C1 segment of cervical spinal cord (tissue), 14 donors: ENCODE measurements at places on chromosomes 6 and 20.

DNA sequence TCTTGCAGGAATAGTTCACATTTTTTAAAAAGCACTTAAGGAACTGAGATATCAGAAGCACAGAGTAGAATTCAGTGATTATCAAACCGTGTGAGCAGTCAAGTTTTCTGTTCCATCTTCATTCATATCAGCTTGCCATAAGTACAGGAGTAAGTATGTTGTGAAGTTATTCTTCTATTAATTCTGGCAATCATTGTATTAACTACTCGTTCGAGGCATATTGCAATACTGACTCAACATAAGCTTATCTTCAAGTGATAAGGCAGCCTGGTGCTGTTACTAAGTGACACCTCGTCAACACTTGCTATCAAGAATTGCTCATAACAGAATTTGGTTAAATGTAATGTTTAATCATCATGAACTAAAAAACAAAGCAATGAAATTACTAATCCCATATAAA lies 75.7 kb upstream of the SNX9 start:
- DNase-seq = no peak

DNA sequence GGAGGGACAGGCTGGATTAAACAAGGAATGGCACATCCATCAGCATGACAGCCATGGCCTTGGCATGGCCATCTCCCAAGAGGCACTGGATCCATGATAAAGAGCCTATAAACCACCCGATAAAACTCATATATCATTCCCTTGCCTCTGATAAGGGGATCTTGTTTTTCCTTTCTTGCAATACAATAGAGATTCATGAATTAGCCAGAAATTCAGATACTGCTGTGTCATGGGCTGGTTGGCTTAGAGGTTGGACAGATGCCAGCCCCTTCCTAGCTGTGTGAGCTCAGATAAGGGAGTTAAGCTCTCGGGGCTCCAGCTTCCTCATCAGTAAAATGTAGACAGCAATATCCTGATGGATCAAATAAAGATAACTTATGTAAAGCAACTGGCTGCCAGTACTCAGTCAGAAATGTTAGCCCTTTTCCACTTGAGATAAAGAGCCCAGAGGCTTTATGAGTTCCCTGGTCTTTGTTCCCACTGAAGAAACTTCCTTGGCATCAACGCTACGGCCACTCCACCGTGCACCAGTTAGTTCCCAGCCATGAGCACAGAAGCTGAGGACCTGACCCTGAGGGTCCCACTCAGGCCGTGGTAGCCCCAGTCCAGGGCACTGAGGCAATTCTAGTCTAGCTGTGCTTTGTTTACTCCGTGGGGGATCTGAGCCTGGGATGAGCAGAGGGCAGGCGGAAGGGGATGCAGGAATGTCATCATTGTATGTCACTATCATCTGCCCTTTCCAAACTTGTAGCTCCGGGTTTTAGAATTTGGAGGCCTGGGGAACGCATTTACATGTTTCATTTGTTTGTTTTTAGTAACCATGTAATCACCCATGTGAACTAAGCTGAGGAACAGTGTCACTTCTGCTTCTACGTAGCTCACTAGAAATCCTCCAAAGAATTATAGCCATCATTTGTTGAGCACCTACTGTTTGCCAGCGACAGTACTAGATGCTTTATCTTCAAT lies 67.2 kb upstream of the TBC1D7 start:
- peak; percentile 65 for DNase-seq

DNA sequence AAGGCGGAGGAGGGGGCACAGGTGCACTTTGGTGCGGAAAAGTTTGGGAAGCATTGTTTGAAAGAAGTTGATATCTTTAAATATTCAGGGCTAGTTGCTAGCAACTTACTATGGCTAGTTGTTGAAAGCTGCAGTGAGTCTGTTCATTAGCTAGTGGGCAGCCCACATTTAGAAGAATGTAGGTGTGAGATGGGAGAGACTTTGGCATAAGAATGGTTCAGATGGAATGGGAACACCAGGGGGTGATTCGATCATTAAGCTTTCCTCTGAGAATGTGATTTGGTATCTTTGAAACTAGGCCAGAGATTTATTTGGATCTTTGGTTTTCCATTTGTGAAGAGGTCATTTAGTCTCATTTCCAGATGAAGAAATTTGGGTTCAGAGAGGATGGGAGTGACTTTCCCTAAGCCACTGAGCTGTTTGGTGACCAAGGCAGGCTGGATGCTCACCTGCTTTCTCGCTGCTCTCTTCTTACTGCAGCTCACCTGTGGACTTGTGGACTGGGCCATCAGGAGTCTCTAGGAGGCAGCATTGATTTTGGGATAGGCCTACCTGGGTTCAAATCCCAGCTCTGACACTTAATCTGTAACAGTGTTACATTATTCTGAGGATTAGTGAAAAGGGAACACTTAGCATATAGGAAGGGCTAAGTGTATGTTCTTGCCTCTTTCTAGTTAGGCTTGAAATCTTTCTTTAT lies 62.9 kb downstream of the CARMIL1 start:
- no peak for DNase-seq

DNA sequence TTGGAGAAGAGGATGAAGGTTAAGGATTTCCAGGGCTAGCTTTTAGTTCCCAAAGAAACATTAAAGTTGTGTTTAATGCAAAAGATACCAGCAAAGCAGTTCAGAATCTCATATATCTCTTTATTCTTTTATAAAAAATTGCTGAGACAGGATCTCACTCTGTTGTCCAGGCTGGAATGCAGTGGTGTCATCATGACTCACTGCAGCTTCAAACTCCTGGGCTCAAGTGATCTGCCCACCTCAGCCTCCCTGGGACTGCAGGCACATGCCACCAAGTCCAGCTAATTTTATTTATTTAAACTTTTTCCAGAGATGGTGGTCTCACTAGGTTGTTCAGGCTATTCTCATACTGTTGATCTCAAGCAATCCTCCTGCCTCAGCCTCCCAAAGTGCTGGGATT lies 41.1 kb upstream of the CAP2 start:
- no peak for DNase-seq

GRCh38 chr6:134080171-134080795 lies 27.9 kb upstream of the SLC2A12 start:
- DNase-seq = no peak

DNA sequence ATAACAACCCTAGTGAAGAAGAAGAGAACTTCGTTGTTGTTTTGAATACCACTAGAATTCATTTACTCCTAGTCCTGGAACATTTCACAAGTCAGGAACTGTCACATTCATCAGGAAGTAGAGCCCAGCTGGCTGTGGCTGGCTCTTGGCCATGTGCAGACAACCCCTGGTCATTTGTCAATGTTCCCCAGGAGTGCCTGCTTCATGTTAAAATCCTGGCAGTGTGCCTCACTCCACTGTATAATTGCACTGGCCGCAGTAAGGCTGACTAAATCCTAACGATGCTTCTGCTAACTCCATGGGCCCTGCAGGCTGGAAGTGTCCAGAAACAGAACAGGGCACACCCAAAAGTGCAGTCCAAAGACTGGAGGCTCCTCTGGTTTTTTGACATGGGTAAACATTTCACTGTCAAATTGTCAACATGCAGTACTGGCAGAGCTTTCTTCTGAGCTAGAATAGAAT lies 41.5 kb upstream of the ADGRF1 start:
- DNase-seq = peak; percentile 13

DNA sequence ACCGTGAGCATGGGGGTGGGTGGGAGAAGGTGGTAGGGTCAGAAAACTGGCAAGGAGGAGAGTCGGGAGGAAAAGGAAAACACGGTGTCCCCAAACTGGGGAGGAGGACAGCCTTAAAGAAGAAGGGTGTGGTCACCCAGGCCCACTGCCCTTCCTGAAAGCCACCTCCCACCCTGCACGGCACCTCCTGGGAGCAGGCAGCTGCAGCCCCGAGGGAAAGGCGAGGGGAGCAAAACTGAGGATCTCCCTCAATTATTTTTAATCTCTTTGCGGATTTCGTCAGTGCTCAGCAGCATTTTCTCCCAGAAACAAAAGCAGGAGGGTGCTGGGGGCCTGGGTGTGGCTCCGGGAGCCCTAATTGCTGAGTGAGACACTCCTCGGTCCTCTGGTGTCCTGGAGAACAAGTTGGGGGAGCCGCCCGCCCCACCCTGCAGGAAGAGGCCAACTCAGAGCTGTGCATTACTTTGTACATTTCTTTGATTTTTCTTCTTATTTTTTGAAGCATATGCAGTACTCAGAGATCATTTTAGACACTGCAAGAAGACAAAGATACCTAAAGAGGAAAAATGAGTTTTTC lies 56.4 kb downstream of the RIOK1 start:
- DNase-seq = no peak

GRCh38 chr6:108565091-108565766 lies 4.5 kb downstream of the FOXO3 start:
- DNase-seq = no peak

GRCh38 chr20:62288535-62289105 lies 14.2 kb upstream of the ADRM1 start:
- DNase-seq = no peak

GRCh38 chr6:36610041-36610955 lies 16.1 kb downstream of the SRSF3 start:
- DNase-seq = no peak

GRCh38 chr20:496126-496696 lies 33.9 kb upstream of the TBC1D20 start:
- DNase-seq = no peak

GRCh38 chr6:47674673-47675072 lies 23.7 kb upstream of the ADGRF4 start:
- no peak for DNase-seq

GRCh38 chr6:6599468-6599873 lies 11.0 kb downstream of the LY86 start:
- peak; percentile 32 for DNase-seq

DNA sequence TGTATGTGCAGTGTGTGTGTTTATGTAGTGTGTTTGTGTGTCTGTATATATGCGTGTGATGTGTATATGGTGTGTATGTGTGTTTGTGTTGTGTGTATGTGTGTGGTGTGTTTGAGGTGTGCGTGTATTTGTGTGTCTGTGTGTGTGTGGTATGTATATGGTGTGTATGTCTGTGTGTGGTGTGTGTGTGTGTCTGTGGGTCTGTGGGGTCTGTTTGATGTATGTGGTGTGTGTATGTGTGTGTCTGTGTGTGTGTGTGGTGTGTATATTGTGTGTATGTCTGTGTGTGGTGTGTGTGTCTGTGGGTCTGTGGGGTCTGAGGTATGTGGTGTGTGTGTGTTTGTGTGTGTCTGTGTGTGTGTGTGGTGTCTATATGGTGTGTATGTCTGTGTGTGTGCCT lies 10.8 kb upstream of the MYT1 start:
- DNase-seq = no peak

- DNase-seq = no peak
Measured at GRCh38 chr20:61320691-61321425, 68.8 kb downstream of the CDH4 start.

- no peak for DNase-seq
Measured at GRCh38 chr6:73455865-73456629, 4.0 kb upstream of the CGAS start.

DNA sequence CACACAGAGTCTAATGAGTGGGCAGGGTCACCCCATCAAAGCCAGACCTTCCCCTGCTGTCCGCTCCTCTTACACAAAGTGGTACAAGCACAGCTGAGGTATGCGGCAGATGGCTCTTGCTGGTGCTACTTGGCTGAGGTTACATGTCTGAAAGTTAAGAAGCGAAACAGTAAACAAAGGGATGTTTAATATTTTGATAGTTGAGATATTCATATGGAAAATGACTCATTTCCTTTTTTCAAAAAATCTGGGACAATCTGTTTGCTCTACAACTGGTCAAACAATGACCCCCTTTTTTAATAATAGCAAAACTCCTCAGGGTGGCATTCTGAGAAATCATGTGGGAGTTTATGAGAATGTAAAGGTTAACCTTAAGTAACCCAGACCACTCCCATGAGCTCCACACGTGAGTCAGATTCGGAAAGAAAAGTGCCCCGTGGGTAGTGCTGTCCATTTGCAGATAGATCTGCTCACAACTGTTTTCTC lies 245.3 kb downstream of the TBXT start:
- DNase-seq = no peak

- peak; percentile 85 for DNase-seq
Measured at GRCh38 chr6:122610690-122611455, 668 bp downstream of the PKIB start.

DNA sequence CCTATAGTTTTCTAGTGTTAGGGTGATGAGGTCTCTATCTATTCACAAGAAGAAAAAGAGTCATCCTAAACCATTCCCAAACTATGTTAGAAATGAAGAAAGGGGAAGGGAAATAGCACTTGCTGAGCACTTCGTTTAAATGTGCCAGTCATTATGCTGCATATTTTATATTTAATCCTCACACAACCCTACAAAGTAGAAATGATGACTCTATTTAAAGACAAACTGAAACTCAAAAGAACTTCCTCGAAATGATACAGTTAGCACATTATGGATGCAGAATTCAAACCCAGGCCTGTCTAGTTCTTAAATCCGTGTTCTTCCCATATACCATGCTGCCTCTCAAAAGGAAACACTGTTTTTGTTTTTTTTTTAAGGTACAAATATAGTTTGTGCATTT lies 174.6 kb downstream of the GMPR start:
- DNase-seq = no peak

DNA sequence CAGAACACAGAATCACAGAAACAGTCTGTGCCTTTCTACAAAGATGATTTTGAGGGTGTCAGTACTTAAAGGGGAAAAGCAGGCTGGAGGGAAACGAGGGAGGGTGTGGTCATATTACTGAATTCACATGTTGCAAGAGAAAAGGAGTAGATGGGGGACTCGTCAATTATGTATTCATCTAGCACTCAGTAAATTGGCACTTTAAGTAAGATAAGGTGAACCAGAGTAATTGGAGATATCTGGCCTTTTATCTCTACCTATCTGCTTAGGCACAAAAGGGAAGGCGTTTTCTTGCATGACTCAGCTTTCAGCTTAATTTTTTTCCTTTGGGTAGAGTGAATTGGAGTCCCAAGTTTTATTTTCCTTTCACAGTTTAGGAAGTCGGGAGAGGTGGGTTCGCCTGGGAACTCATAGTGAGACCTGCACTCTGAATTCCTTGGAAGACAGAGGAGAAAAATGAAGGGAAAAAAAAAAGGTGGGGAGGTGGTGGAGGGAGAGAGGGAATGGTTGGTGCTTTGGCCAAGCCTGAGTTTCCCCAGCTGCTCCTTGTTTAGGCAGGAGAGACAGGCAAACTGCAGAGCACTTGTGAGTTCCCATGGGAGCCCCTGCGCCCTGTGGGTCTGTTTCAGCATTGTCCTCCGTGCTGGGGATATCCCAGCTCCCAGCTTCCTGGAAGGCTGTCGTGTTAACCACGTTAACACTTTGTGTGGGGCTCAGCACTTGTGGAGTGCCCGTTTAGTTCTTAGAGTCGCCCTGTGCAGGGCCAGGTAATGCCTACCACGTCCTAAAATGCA lies 19.7 kb upstream of the GTSF1L start:
- DNase-seq = no peak

DNA sequence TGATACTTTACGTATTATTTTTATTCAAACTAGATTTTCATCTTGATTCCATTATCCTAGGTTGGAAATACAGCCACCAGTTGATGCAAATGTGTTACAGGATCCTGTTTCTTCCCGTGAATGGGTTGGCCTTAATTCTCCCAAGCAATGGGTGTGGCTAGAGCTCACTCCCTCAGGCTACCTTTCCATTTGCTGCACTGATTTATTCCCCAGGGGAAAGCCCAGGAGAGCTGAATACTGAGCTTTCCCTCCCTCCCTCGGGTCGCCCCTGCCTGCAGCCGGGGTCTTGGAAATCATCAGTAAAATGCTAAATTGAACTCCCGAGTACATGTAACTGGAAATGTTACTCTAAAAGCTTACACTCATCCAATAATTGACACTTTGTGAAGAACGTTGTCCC lies 9.9 kb downstream of the SMOC2 start:
- no peak for DNase-seq
